ENCODE measurements at places on chromosomes 3 and 15.

GRCh38 chr3:104825116-104825515 lies 541.6 kb upstream of the ALCAM start:
- peak; percentile 43 for DNase-seq

DNA sequence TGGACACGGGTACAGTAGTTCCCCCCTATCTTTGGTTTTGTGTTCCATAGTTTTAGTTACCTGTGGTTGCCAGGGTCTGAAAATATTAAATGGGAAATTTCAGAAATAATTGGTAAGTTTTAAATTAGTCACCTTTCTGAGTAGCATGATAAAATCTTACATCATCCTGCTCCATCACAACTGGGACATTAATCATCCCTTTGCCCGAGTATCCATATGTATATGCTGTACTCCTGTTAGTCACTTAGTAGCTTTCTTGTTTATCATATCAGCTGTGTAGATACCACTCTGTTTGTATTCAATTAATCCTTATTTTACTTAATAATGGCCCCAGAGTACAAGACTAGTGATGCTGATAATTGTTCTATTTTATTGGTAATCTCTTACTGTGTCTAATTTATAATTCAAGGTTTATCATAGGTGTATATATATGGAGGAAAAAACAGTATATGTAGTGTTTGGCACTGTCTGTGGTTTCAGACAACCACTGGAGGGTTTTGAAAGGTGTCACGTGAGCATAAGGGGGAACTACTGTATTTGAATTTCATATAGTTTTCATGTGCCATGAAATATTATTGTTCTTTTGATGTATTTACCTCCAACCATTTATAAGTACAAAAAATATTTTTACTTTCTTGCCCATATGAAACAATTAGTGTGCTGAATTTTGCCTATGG lies 41.4 kb downstream of the CTDSPL2 start:
- no peak for DNase-seq

DNA sequence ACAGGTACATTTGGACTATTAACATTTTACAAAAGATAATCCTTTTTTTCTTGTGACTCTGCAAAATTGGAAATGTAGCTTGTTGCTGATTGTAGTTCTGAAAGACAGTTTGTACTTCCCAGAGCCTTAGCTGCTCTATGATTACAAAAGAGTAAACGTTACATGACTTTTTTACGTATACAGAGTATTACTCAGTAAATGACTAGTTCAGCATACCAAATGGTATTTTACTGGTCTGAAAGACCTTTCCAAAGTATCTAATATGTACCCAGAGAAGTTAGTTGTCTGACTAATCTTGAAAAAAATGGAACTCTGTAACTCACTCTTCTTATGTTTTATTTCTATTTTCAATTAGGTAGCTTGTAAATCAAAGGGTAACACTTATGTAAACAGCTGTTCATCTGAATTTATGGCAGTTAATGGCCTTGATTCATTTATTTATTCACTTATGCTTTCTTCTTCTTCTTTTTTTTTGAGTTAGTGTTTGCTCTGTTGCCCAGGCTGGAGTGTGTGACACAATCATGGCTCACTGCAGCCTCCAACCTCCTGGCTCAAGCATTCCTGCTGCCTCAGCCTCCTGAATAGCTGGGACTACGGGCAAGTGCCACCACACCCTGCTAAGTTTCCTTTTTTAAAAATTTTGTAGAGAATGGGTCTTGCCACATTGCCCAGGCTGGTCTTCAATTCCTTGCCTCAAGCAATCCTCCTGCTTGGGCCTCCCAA lies 151.7 kb downstream of the C3orf38 start:
- DNase-seq = no peak

- no peak for DNase-seq
These were observed 54.1 kb downstream of the TMEM44 start for GRCh38 chr3:194579091-194579606.

DNA sequence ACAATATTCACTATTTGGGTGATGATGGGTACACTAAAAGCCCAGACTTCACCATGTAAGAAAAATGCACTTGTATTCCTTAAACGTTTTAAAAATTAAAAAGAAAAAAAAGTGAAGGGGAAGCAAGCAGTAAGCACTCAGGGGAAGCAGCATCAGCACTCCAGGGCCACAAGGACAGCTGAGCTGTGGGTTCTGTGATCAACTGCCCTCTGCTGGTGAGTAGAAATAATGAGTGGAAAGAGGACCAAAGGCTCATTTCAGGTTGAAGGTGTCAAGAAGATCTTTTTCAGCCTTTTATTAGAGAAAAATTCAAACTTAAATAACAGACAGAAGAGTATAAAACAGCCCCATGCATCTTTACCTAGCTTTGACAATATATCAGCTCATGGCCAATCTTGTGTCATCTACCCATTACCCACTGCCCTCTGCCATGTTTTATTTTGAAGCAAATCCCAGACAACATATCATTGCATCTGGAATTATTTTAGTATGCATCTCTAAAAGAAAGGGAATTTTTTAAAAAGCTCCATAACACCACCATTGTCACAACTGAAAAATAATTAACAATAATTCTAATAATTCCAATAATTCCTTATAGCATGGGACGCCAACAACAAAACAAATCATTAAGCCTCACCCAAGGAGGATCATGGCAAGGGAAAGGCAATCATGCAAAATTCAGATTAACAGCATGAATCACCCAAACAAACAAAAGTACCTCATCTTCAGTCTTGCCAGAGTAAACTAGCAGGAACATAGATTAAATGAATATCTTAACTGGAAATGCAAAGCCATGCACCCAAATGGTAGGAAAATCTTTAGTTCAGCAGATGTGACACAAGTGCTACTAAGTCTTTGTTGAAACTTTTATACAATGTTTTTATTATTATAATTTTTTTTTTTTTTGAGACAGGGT lies 42.5 kb downstream of the TAMM41 start:
- DNase-seq = no peak

DNA sequence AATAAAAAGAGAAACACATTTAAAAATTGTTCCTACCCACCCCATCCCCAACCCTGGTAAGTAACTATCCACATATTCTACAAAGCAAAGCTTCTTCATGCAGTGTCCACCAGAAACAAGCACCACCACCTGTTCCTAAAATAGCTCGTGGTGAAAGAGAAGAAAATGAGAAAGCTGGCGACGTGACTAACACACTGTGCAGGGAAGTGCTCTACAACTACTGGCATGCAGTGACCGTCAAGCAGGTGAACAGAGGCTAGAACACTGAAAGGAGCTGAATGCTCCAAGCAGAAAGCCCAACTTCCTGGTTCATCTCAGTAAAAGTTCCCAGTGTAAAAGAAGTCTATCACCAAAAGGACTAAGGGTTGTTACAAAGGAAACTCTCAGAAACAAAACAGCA lies 80.7 kb downstream of the NR2E3 start:
- no peak for DNase-seq

DNA sequence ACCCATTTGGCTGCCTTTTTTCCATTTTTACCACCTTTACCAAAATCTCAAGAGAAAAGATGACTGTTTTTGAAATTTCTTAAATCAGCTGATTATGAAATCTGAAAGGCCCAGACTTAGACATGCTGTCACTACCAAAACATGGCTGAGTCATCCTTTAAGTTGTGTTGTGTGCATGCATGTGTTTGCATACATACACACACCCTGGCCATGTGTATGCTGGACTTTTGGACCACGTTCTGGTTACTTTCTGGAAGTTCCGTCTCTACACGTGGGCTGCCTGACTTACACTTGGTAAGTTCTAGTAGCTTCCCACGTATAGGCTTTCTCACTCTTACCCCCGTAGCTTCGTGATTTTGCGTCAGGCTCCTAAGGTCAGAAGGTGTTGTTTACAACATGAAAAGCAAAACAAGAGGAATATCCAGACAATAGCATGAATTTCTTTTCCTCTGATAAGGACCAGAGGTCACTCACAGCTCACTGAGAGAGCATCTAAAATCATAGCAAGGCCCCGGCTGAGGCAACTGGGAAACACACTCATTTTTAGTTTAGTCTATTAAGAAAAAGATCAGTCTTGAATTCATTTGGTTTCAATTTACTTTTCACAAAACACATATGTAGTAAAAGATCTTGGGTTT lies 62.4 kb downstream of the COL8A1 start:
- no peak for DNase-seq

- no peak for DNase-seq
These were observed 49.2 kb upstream of the TMEM115 start for GRCh38 chr3:50408443-50408944.
